NCI-H774 (cell line): ENCODE measurements at places on chromosomes 1 and 21.

- no peak for DNase-seq
Observed at GRCh38 chr21:14361958-14362357, 21.0 kb downstream of the HSPA13 start.

DNA sequence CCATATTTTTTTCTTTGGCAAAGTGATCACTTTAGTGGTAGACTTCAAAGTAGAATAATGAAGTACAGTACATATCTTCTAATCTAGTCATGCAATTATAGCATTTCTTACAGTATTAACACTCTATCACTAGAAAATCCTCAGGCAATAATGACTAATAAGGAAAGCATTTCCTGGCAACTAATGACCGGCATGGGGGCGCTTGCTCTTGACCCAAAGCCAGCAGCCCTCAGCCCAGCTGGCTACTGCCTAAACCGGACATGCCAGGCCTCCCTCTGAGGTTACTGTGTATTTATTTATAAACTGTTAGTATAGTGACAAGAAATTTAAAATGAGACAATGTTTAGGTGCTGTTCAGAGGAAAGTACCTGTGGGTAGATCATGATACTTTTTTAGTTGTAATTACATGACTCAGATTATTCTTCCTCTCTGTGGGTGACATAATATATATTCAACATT, 633.8 kb downstream of the PTPRC start:
- no peak for DNase-seq

DNA sequence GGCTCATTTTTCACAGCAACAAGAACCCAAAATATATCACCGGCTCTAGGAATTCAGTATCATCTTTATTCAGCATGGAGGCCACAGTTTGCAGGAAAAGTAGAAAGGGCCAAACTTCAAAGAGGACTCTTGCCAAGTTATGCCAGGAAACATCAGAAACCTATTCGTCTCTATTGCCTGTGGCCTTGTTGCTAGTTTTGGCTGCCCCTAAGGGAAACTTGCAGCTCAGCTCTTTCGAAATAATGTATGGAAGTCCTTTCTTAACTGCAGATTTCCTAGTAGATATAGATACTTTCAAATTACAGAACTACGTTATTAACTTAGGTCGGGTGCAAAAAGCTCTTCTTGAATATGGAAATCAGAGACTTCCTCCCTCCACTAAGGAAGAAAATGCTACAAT, 4.2 kb upstream of the NENF start:
- no peak for DNase-seq

- no peak for DNase-seq
Observed at GRCh38 chr1:180571832-180572636, 13.3 kb downstream of the OVAAL start.

DNA sequence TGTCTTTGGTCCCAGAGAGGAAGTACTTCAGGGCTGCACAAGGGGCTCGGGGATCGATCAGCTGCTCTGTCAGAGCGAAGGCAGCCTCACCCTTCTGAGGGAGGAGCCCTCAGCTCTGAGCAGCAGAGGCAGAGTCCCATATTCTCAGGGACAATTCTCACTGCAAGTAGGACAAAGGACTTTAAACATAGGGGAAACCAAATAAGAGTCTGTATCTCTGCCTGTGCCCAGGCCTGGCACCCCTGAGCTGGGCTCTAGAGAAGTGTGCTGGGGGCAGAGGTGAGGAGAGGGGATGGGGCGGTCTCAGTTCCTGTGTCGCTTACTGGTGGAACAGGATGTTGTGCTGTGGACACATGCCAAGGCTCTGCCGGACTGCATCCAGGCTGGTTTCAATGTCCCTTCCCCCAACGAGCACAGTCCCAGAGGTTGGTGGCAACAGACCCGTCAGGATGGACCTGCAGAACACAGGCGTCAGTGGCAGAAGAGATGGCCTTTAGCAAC, 76.6 kb downstream of the ABCA4 start:
- no peak for DNase-seq

GRCh38 chr1:113266788-113267187, 123.5 kb upstream of the MAGI3 start:
- DNase-seq: no peak

- no peak for DNase-seq
Observed at GRCh38 chr1:2650967-2651645, 18.3 kb upstream of the MMEL1 start.
